HFFc6 (cell line): ENCODE measurements at places on chromosomes 5 and 9. TPM values are rescaled to one million over a fixed set of nuclear protein-coding genes. Genes with fewer than 3 reads are reported as not detected.

DNA sequence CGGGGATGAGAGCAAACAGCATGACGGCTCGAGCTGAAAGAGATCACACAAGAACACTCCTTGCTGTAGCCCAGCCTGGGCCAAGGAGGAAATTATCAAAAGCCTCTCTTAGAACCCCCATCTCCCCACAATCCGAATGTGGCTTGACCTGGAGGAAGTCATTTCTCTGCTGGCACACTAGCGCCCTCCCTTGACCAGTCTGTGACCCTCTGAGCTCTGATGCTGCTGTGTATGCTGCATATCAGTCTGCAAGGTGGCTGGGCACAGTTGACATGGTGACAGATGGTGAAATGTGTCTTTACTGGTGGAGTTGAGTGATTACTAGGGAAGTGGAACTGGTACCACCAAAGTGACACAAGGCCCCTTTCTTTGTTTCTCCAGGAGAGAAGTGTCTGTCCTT is 3.3 kb downstream of the SLC46A2 start:
- no peak overlapping the region for H3K4me3 ChIP-seq
- peaks cover 14% of the 10 kb centered on the region for H3K27me3 ChIP-seq

DNA sequence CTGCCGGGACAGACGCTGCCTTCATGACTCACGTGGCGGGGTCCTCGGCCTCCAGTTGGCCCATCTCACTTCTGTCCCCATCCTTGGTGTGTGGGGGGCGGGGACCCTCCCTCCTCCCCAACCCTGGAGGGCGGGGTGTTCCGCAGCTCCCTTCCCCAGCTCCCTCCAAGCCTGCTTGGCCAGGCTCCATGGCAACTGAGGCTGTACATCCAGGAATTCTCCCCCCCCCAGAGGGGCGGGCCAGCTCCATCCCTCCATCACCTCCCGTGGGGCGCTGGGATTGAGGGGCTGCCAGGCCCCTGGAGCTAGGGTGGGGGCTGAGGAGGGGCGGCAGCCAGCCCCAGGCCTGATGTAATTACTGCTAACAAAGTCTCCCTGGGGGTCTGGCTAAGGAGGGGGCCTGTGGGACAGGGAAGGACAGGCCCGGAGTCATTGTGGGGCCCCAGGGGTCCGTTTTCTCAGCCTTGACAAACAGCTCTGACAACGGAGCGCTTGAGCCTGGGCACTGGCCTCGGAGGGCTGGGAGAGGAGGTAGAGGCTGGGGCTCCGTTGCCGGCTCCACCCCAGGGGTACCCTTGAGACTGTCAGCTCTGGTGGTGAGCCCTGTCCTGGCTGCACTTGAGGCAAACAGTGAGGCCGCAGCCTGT is 8.0 kb downstream of the DIPK1B start:
- H3K4me1 ChIP-seq, result peaks cover 18% of the 10 kb centered on the region
- peaks cover 14% of the 10 kb centered on the region for H3K36me3 ChIP-seq
- no peak for DNase-seq

DNA sequence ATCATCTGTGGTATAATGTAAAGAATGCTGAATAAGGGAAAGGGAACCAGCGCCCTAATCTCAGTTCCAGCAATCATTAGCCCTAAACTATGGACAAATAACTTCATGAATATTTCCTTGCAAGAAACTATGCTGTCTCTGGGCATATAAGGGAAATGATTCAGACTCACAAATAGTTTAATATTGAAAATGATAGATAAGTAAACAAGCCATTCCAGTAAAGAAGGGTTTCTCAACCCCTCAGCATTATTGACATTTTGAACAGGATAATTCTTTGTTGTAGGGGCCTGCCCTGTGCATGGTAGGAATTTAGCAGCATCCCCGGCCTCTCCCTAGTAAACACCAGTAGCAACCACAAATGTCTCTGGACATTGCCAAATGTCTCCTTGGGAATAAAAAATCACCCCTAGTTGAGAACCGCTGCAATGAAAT is 23.8 kb downstream of the C5 start:
- DNase-seq, result no peak
- H3K27ac ChIP-seq, result no peak overlapping the region
- no peaks in the 10 kb centered on the region for H3K27me3 ChIP-seq
- peaks cover 6% of the 10 kb centered on the region for H3K4me1 ChIP-seq
- H3K36me3 ChIP-seq, result 0 out of 2 replicates have a peak, but pooled peaks cover 5% of the 10 kb centered on the region

GRCh38 chr5:143757116-143757515 is 54.8 kb upstream of the HMHB1 start:
- H3K27me3 ChIP-seq, result no peaks in the 10 kb centered on the region; the same call in 1 of the 2 replicates
- no peak for DNase-seq
- H3K36me3 ChIP-seq, result no peaks in the 10 kb centered on the region
- H3K4me3 ChIP-seq, result no peak overlapping the region
- H3K4me1 ChIP-seq, result peaks cover 37% of the 10 kb centered on the region

GRCh38 chr9:89319015-89319905 is 960 bp downstream of the SECISBP2 start:
- no peak for DNase-seq
- H3K27me3 ChIP-seq, result no peaks in the 10 kb centered on the region
- peaks cover 40% of the 10 kb centered on the region for H3K36me3 ChIP-seq
- peak overlapping the region; percentile 97 for H3K27ac ChIP-seq
- H3K4me1 ChIP-seq, result peaks cover 73% of the 10 kb centered on the region

GRCh38 chr5:35312267-35312666 is 82.0 kb upstream of the PRLR start:
- no peaks in the 10 kb centered on the region for H3K36me3 ChIP-seq
- no peak overlapping the region for H3K4me3 ChIP-seq
- peaks cover 12% of the 10 kb centered on the region; the same call in 1 of the 2 replicates for H3K27me3 ChIP-seq

DNA sequence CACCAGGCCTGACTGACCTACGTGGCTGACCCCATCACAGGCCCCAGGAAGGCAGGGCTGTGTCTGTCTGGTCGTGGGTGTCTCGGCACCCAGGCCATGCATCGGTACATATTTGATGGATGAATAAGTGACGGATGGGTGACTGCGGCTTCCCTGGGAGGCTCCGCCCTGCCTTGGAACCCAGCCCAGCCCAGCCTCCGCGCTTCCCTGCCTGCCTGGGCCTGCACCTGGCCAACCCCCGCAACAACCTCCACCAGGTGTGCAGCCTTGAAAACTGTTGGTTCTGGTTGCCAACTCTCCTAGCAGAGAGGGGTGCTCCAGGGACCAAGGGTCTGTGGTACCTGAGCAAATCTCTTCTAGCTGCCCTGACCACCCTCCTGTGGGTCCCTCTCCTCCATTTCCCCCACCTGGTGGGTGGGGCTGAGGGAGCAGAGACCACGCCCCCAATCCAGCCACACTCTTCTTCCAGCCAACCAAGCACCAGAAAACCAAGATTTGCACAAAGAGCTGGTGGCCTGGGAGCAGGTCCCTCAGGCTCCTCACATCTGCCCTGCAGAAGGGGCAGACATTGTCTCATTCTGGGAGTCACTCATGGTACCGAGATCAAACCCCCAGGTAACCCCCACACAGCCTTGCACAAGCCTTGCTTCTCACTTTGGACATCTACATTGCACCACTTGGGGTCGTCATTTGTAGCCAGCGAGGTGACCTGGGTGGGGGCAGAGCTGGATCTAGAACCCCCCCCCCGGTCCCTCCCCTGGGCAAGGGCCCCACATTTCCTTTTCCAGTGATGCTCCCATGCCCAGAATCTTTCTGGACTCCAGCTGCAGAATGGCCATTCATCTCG is 100.6 kb upstream of the IER5L start:
- no peak overlapping the region for H3K4me3 ChIP-seq
- H3K27ac ChIP-seq, result no peak overlapping the region
- peaks cover 19% of the 10 kb centered on the region for H3K4me1 ChIP-seq
- H3K27me3 ChIP-seq, result peaks cover 7% of the 10 kb centered on the region
- H3K36me3 ChIP-seq, result no peaks in the 10 kb centered on the region

DNA sequence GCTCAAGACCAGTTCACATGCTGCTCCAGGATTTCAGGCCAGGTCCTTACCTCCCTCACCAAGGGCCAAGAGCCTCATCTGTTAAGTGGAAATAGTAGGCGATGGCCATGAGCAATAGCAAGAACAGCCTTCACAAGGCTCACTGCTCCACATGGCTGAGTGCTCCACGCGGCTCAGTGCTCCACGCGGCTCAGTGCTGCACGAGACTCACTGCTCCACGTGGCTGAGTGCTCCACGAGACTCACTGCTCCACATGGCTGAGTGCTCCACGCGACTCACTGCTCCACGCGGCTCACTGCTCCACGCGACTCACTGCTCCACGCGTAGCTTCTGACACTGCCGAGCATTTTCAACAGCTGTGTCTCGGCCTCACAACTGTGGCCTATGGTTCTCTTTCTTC is 36.4 kb upstream of the ADAMTS2 start:
- peaks cover 46% of the 10 kb centered on the region for H3K4me1 ChIP-seq
- H3K36me3 ChIP-seq, result peaks cover 5% of the 10 kb centered on the region; the same call in 1 of the 2 replicates
- no peaks in the 10 kb centered on the region for H3K27me3 ChIP-seq
- H3K27ac ChIP-seq, result no peak overlapping the region
- no peak for DNase-seq
- no peak overlapping the region for H3K4me3 ChIP-seq

DNA sequence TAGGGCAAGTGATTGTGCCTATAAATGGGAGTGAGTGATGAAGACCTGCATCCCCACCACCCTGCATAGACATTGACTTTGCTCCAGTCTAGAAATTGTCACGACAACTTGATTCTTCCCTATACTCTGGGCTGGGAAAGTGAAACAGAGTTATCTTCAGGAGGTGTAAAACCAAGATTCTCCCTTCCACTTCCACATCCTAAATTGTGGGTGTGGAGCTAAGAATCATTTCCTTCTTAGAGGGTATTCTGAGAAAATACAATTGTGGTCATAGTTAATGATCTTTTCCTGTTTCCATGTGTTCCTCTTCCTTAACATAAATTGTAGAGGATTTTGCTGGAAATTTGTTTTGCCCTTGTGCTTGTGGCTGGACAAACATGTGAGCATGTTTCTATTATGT is 96.8 kb upstream of the PJA2 start:
- H3K4me1 ChIP-seq, result no peaks in the 10 kb centered on the region
- H3K36me3 ChIP-seq, result no peaks in the 10 kb centered on the region
- no peak overlapping the region for H3K27ac ChIP-seq

- peak; percentile 64 for DNase-seq
- peak overlapping the region; percentile 83 for H3K27ac ChIP-seq
- peaks cover 11% of the 10 kb centered on the region; the same call in 1 of the 2 replicates for H3K36me3 ChIP-seq
- H3K4me1 ChIP-seq, result peaks cover 83% of the 10 kb centered on the region
- no peaks in the 10 kb centered on the region for H3K27me3 ChIP-seq
Measured at GRCh38 chr5:124630767-124631704, 115.4 kb downstream of the ZNF608 start.

DNA sequence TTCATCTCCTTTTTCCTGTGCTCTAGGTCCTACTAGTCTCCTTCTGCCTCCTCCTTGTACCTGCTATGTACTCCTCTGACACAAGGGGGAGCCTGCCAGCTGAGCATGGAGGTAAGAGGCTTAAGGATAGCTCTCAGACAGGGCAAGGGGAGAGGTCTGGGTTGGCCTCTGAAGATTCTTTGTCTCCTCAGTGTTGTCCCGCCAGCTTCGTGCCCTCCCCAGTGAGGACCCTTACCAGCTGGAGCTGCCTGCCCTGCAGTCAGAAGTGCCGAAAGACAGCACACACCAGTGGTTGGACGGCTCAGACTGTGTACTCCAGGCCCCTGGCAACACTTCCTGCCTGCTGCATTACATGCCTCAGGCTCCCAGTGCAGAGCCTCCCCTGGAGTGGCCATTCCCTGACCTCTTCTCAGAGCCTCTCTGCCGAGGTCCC is 3.8 kb downstream of the CREB3 start:
- peaks cover 55% of the 10 kb centered on the region for H3K36me3 ChIP-seq
- peak overlapping the region; percentile 45 for H3K27ac ChIP-seq
- H3K4me3 ChIP-seq, result no peak overlapping the region

DNA sequence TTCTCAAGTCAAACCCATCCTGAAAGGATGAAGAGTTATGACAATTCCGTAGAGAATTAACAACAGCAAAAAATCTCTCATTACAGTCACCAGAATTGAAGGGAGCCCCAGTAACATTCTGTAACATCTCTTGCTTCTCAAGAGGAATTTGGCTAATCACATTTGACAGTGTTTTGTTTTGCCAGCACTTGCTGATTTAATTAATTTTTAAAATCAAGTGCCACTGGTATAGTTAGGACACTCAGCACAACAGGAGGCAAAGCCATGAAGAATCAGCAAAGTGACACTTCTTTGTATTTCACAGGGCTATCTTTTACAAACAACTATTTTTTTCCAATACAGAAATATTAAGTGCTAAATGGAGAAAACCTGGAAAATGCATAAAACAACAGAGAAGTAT is 152.8 kb downstream of the MCTP1 start:
- no peak overlapping the region for H3K4me3 ChIP-seq
- no peak overlapping the region for H3K27ac ChIP-seq
- H3K27me3 ChIP-seq, result peaks cover 8% of the 10 kb centered on the region
- no peaks in the 10 kb centered on the region for H3K4me1 ChIP-seq
- no peaks in the 10 kb centered on the region for H3K36me3 ChIP-seq

- H3K4me3 ChIP-seq, result no peak overlapping the region
- no peaks in the 10 kb centered on the region for H3K36me3 ChIP-seq
- no peaks in the 10 kb centered on the region for H3K4me1 ChIP-seq
- DNase-seq, result no peak
- no peaks in the 10 kb centered on the region; the same call in 1 of the 2 replicates for H3K27me3 ChIP-seq
- no peak overlapping the region for H3K27ac ChIP-seq
Measured at GRCh38 chr9:68728731-68729130, 23.7 kb downstream of the PIP5K1B start.

DNA sequence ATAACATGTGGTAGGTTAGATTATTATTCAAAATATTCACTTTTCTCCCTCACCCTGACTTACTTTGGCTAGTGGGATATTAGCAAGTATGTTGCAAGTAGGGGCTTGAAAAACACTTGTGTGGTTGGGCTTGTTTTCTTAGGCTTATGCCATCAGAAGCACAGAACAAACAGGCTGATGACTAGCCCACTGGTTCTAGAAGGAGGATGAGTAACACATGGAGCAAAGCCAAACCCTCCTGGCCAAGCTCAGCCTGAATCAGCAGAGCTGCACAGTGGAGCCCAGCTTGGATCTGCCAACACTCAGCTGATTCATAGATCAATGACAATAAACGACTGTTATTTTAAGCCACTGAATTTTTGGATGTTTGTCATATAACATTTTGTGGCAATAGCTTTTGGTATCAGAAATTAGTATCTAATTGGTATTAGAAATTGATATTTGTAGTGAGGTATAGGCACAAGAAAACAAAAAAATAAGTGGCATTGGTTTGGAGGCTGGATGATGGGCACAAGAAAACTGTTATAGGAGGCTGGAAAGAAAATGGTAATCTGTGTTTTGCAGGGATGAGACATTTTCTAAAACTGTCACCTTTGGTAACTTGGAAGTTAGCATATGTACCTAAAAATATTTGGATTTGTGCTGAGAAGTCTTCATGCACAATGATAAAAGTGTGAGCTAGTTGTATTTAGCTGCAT is 46.1 kb upstream of the ZBED3 start:
- no peak overlapping the region for H3K27ac ChIP-seq
- H3K36me3 ChIP-seq, result no peaks in the 10 kb centered on the region
- H3K27me3 ChIP-seq, result peaks cover 27% of the 10 kb centered on the region
- H3K4me1 ChIP-seq, result peaks cover 18% of the 10 kb centered on the region
- DNase-seq, result peak; percentile 98
- H3K4me3 ChIP-seq, result no peak overlapping the region

GRCh38 chr9:122206118-122207046 is 22.4 kb downstream of the LHX6 start:
- H3K36me3 ChIP-seq, result no peaks in the 10 kb centered on the region
- H3K27ac ChIP-seq, result no peak overlapping the region
- H3K27me3 ChIP-seq, result peaks cover 30% of the 10 kb centered on the region
- DNase-seq, result peak; percentile 69
- no peak overlapping the region for H3K4me3 ChIP-seq

The BAG1 gene
- 26.3 to 31.4 TPM (median 30.1 TPM) in 3 replicates for total RNA-seq

The HAVCR2 gene
- not detected in 3 replicates for total RNA-seq
